ENCODE measurements at places on chromosomes 6 and 20. TPM values are rescaled to one million over a fixed set of nuclear protein-coding genes. Genes with fewer than 3 reads are reported as not detected.

GRCh38 chr6:13402711-13403110, 74.4 kb upstream of the TBC1D7 start:
- H3K4me3 ChIP-seq = no peak overlapping the region
- no peaks in the 10 kb centered on the region for H3K36me3 ChIP-seq
- no peak for DNase-seq
- no peak overlapping the region for H3K27ac ChIP-seq
- H3K27me3 ChIP-seq = no peaks in the 10 kb centered on the region

GRCh38 chr6:699319-699718, 6.4 kb upstream of the EXOC2 start:
- no peaks in the 10 kb centered on the region for H3K4me1 ChIP-seq
- H3K27ac ChIP-seq = no peak overlapping the region
- H3K27me3 ChIP-seq = no peaks in the 10 kb centered on the region
- no peak for DNase-seq
- no peak overlapping the region for H3K4me3 ChIP-seq

DNA sequence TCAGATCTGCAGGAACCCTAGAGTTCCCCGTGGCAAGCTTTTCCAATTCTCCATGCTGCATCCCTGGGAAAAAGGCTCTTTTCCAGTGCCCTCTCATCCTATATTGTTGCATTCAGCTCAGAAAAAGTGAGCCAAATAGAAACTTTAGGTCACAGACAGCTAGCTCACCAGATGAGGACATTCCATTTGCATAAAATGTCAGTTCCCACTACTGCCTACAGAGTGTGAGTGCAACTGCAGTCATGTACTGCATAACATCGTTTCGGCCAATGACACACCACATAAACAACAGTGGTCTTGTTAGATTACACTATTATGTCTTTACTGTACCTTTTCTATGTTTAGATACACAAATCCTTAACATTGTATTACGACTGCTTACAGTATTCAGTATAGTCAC, 8.6 kb downstream of the HS3ST5 start:
- H3K27me3 ChIP-seq = no peaks in the 10 kb centered on the region
- H3K27ac ChIP-seq = no peak overlapping the region
- no peaks in the 10 kb centered on the region for H3K36me3 ChIP-seq
- H3K4me1 ChIP-seq = no peaks in the 10 kb centered on the region

The SLC12A5 gene
- 2.1 TPM for total RNA-seq

GRCh38 chr20:16548068-16548672, 25.1 kb downstream of the KIF16B start:
- no peak for DNase-seq
- H3K27ac ChIP-seq = no peak overlapping the region
- H3K4me3 ChIP-seq = no peak overlapping the region
- H3K4me1 ChIP-seq = peaks cover 5% of the 10 kb centered on the region

GRCh38 chr6:120077489-120077888, 727.9 kb upstream of the MAN1A1 start:
- H3K27me3 ChIP-seq = no peaks in the 10 kb centered on the region
- DNase-seq = no peak
- no peaks in the 10 kb centered on the region for H3K36me3 ChIP-seq
- H3K27ac ChIP-seq = no peak overlapping the region
- no peak overlapping the region for H3K4me3 ChIP-seq

Measured in ovary (tissue), 10 donors.